Stimulated activated CD8-positive, alpha-beta memory T cell treated with anti-CD3 and anti-CD28 coated beads, Interleukin-7, amount 100 ng/mL, for 4 hours (primary cell): ENCODE measurements at places on chromosomes 5 and 9.

GRCh38 chr5:33588654-33589372 lies 148.0 kb downstream of the TARS1 start:
- no peak for DNase-seq

- DNase-seq: no peak
These were observed 416.1 kb upstream of the CTNND2 start for GRCh38 chr5:12320331-12320730.

DNA sequence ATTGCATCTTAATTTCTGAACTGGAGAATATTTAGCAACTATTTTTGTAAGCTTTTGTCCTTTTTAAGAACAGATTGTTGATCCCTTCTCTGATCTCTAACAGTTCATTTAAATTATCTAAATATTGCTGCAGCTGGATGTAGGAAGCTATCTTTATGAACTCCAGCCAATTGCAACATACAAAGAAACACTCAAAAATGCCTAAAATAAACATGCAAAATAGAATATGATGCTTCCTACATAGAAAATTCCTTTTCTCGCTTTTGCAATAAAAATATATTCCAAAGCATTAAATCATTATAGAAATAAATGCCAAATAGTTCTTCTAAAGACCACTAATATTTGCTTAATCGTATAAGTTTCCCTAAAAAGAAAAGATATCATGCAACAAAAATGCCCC lies 218.6 kb downstream of the LURAP1L start:
- DNase-seq: no peak

DNA sequence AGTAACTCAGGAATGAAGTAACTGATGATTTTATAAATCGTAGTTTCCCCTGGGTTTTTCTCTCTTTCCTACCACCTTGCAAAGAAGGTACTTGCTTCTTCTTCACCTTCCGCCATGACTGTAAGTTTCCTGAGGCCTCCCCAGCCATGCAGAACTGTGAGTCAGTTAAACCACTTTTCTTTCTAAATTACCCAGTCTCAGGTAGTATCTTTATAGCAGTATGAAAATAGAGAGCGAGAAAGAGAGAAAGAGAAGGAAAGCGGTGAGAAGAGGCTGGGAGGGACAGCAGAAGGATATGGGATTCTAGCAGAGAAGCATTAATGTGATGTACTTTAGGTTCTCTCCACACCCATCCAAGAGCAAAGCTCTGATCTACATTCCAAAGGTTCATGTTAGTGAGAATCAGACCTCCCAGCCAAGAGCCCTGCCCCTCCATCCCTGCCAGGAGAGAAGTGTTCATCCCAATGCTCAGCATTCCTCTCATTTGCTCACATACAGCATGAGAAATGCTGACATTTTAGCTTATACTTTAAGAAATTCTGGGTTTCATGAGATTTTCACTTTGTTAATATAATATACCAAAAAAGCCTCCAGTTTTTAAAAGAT lies 185.0 kb upstream of the PTGER4 start:
- no peak for DNase-seq

- DNase-seq: no peak
These were observed 67.9 kb upstream of the CHSY3 start for GRCh38 chr5:129836321-129836720.

DNA sequence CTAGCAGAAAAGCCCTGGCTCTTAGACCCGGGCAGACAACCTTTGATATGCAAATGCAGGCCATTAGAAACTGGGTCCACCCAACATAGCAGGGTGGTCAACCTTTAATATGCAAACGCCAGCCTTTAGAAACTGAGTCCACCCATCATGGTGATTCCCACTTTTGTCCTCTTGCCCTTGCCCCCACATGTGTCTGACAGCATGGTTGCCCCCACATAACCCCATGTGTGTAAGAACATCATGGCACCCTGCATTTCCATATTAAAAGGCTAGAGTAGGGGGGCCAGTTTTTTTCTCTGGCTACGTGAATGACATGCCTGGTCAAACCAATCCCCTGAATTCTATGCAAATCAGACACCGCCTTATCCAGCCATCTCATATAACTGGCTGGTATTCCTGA lies 273.2 kb upstream of the PRDM9 start:
- DNase-seq: no peak

GRCh38 chr9:127179633-127180441 lies 57.4 kb upstream of the ANGPTL2 start:
- no peak for DNase-seq

- DNase-seq: no peak
These were observed 171.0 kb downstream of the GLIS3 start for GRCh38 chr9:4128876-4129275.

GRCh38 chr5:82104872-82105271 lies 133.0 kb downstream of the ATG10 start:
- no peak for DNase-seq

DNA sequence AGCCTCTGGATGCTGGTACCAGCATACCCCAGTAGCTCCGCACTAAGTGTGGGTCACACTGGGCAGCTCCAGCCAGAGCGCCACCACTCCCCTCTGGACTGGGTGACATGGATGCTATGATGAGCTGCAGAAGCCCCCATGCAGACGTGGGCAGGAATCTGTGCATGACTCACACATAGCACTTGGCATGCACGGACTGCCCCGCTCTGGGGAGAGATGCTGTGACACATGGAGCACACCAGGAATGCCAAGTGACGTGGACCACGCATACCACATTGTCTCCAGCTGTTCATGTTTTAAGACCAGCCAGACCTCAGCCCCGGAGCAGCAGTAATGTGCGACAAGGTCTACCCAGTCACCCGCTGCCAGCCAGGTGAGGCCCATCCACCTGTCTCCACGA lies 64.1 kb downstream of the SEMA4D start:
- DNase-seq: no peak

DNA sequence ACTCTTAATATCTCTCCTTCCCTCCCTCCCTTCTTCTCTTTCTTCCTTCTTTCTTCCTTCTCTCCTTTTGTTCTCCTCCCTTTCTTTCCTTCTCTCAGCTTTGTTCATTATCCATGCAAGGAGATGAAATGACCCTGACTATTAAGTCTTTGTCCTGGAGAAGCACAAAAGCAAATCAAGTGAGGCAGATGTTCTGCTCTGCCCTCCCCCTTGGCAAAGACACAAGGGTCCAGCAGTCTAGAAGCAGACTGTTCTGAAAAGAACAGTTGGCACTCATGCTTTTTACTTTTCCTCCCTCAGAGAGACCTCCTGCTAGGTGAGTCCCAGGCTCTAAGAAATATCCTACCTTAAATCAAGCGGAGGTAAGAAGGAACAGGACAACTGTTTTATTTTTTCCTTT lies 1067.6 kb upstream of the DMAC1 start:
- DNase-seq: no peak

DNA sequence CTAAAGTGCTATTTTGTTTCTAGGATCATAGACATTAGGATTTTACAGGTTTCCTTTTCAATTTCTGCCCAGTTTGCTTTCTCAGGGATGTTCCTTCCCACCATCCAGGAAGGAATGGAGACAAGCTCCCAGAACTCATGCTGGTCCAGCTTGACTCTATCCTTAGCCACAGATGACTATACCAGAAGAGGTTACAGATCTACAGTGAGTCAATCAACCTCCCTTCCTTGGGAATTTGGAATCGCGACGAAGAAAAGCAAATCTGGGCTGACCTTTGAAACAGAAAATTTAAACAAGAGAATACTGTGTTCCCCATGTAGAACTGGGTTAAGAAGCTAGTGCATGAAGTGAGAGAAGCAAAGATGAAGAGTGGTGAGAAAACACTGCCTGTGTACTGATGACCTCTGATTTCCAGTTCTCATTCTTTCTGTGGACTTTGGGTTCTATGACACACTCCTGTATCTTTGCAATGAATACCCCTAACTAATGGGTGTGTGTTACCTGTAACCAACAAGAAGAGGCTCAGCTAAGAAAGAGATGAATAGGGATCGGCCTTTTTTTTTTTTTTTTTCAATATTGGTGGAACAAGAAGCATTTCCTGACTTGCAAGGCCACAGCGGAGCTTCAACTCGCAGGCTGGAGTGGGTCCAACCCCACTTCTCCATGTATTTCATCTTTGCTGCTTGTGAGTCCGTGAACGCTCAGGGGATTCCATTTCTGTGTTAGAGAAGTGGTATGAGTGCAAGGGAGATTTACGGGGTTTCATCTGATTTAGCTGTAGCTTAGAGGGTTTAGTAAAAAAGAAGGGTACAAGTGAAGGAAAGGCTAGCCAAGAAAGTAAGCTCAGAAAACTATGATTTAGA lies 563.9 kb upstream of the CLINT1 start:
- no peak for DNase-seq

DNA sequence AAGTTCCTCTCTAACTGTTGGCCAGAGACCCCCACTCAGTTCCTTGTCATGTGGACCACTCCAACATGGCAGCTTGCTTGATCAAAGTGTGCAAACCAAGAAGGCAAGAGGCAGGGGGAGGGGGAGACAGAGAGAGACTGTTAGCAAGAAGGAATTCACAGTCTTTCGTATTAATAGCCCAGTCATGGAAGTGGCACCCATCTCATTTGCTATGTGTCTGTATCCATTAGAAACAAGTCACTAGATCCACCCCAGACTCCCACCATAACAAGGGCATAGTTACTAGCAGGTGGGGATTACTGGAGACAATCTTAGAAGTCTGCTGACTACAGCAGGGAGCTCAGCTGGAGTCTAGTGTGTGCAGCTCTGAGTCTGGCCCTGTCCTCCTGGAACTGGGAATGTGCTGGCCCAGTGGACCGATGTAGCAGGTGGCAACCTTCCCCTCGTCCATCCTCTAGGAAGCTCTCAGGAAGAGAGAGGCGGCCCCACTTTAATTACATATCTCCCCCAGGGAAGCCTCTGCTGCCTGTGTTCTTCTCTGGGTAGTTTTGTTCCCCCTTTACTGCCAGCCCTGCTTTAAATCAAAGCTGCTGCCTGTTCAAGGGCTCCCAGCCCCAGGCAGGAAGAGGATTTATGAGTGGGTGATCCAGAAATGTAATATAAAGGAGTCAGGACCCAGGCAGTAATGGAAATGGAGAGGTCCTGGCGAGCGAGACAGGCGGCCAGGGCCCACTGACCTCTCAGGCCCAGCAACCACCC lies 47.8 kb upstream of the ALDH1B1 start:
- no peak for DNase-seq

GRCh38 chr5:38023371-38023770 lies 183.5 kb upstream of the GDNF start:
- no peak for DNase-seq

DNA sequence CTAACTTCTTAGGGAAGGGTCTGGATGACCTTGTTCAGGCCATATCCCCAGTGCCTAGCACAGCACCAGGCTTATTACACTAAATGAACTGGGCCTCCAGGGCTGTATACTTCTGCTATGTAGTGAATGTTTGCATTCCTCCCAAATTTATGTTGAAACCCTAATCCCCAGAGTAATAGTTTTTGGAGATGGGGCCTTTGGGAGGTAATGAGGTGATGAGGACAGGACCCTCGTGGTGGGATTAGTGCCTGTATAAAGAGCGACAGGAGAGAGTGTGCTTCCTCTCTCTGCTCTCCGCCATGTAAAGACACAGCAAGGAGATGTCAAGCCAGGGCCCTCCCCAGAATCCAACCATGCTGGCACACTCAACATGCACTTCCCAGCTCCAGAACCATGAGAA lies 148.3 kb downstream of the SEC61B start:
- no peak for DNase-seq

GRCh38 chr9:134913041-134913712 lies 4.5 kb downstream of the FCN1 start:
- DNase-seq: no peak

DNA sequence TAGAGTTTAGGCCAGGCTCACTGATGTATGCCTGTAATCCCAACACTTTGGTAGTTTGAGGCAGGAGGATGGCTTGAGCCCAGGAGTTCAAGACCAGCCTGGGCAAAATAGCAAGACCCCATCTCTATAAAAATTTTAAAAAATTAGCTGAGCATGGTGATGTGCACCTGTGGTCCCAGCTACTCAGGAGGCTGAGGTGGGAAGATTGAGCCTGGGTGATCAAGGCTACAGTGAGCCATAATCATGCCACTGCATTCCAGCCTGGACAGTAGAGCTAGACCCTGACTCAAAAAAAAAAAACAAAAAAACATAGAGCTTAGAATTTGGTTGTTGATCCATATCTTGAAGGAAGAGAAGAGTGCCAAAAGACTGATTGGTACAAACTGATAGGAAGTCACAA lies 14.7 kb upstream of the CDK7 start:
- no peak for DNase-seq

GRCh38 chr5:169974121-169974770 lies 6.0 kb downstream of the INSYN2B start:
- no peak for DNase-seq

DNA sequence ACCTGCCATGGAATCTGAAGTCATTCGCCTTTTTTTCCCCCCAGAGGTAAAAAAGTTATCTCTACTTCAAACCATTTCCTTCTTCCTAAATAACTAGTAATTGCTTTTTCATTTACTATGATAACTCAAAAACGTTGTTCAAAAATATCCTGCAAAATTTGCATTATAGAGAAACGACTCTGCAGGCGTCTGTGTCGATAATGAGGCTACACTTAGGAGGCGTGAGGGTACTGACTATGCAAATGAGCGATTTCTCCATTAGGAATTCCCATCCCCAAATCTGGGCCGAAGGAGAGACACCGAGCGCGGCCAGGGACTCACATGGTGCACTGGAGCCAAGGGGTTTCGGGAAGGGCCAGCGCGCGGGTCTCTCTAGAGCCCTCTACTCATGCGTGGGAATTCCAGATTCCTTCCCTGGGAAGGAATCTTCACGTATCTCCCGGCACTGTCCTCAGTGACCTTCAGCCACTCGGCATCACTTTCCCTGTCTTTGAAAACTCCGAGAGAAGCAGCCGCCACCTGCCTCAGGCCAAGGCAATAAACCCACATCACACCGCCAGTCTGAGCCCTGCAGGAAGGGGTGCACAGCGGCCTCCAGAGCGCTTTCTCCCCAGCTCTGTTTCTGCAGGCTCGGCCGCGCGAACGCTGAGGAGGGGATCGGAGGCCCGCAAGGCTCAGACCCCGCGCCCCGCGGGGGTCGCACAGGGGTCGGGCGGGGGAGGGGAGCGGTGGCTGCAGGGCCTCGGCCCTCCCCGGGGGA lies 718 bp upstream of the DENND4C start:
- no peak for DNase-seq

DNA sequence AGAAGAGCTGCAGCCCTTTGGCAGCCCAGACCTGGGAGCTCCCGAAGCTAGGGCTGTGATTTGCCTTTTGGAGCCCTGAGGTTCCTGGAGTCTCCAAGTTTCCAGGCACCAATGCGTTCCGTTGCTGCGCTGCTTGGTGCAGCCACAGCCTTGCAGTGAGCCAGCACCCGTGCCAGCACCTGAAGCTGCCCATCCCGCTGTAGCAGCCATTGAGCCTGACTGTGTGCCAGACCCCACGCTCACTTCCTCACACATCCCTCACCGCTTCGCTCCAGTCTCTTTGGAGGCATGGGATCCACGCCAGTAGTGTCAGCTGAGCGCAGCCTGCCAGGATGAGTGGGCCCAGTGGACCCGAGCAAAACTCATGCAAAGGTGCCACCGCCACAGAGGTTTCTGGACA lies 22.5 kb upstream of the C9orf72 start:
- no peak for DNase-seq

- DNase-seq: no peak
These were observed 488.0 kb downstream of the PRELID2 start for GRCh38 chr5:145347026-145347616.
